Cardiac fibroblast (primary cell): ENCODE measurements at places on chromosomes 12 and 14.

DNA sequence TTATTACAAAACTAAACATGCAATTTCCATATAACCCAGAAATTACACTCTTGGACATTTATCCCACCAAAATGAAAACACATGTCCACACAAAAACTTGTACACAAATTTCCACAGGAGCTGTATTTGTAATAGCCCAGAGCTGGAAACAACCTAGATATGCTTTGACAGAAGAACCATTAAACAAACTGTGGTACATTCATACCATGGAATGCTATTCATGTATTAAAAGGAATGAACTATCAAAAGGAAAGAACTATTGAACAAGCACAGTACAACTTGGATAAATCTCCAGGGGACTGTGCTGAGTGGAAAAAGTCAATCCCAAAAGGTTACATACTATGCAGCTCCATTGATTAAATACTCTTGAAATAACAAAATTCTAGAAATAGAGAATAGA is 35.8 kb upstream of the ERGIC2 start:
- DNase-seq, result no peak

DNA sequence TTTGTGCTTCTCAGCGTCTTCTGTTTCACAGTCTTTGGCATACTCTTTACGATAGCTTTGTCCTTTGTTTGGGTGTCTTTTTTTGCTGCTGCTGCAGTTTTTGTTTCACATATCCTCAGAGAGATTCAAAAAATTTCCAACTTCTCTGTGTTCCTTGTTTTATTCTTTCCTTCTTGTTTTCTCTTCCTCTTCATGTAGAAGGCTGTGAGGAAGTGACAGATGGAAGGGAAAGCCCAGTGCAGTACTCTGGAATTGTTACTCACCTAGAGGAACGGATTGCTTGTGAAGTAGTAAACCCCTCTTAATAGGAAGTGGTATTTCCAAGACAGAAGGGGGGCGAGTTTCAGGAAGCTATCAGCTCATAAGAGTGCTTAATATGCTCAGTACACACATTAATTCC is 1.7 kb downstream of the CREBL2 start:
- DNase-seq, result peak; percentile 19

- no peak for DNase-seq
Measured at GRCh38 chr12:52120951-52121823, 41.7 kb downstream of the SMIM41 start.

DNA sequence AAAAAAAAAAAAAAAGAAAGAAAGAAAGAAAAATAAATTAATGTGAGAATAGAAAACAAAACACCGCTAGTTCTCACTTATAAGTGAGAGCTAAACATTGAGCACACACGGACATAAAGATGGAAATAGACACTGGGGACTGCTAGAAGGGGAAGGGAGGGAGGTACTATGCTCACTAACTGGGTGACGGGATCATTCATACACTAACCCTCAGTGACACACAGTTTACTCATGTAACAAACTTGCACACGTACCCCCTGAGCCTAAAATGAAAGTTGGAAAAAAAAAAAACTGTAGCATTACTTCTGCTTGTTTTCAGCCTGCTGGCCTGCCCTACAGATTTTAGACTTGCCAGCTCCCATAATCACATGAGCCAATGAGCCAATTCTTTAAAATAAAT is 10.5 kb upstream of the PRMT5 start:
- peak; percentile 74 for DNase-seq

DNA sequence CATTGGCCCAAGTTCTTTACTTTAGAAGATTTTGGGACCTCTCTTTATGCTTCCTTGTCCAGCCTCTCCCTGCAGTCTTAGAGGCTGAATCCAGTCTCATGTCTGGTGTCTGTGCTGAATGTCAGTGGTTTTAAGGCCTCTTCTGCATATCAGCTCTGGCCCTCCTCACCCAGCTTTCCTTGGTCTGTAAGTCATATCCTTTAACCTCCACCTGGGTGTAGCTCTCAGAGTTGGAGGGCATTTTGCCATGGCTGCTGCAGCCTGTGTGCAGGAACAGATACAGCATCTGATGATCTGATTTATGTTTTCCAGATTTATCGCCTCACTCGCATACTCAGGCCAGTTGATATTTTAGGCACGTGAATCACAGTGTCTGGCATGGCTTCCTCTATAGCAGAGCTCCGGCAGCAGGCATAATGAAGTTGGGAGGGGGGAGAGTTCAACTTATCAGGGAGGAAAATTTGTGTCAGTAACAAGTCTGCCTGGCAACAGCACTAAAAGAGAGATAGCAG is 335.0 kb downstream of the PCNX1 start:
- peak; percentile 53 for DNase-seq

DNA sequence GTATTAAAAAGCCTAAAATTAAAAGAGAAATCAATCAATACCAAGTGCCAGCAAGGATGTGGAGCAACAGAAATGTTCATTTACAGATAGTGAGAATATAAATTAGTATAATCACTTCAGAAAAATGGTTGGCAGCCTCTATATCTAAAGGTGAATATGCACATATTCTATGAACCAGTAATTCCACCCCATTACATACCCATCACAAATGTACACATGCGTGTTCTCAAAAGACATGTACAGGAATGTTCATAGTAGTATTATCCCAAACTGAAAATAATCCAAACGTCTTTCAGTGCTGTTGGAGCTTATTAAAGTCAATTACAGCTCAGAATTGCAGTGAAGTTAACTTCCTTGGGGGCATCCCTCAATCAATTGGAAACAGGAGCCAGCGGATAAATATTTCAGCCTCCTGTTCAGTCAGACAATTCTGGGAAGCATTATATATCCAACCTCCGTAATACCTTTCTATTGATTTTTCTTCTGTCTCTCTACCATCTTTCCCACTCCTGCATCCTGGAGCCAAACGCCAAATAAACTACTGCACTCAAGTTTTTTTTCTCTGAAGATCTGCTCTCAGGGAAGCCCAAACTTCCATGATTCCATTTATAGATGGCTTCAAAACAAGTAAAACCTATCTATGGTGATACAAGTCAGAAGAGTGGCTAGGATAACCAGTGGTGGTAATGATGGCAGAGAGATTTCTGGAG is 45.0 kb upstream of the OR5AU1 start:
- no peak for DNase-seq

DNA sequence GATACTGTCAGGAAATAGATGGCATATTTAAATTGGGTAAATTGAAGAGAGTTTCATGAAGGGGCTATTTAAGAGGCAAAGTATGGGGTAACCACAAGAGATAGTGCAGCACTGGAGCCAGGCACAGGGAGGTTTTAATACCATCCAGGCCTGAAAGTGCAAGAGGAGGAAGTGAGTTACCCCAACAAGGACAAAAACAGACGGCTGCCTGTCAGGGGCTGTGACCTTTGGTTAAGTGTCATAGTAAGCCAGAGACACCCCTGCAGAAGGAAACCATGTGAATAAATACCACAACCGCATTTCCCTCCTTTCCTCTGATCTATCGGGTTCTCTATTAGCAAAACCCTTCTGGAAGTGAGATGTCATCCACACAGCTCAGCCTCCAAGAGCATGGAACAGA is 122.0 kb upstream of the DHRS4 start:
- DNase-seq, result no peak

DNA sequence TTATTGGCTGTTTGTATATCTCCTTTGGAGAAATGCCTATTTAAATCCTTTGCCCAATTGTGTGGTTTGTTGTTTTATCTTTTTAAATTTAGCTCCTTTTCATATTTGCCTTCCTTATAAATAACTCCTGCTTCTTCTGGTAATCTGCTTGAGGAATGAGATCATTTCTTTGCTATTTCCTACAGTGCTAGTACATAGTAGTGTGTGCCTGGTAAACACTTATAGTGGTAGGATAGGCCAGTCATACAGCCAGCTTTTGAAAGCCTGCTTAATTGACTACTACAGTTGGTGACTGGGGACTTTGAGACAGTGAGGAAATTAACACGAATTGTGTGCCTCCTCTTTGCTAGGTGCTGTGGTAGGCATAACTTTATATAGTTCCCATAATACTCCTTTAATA is 68.7 kb downstream of the BORCS5 start:
- peak; percentile 61 for DNase-seq

GRCh38 chr12:100593490-100593889 is 20.0 kb downstream of the GAS2L3 start:
- peak; percentile 39 for DNase-seq

- no peak for DNase-seq
Measured at GRCh38 chr14:22533057-22533704, 55.8 kb downstream of the DAD1 start.

DNA sequence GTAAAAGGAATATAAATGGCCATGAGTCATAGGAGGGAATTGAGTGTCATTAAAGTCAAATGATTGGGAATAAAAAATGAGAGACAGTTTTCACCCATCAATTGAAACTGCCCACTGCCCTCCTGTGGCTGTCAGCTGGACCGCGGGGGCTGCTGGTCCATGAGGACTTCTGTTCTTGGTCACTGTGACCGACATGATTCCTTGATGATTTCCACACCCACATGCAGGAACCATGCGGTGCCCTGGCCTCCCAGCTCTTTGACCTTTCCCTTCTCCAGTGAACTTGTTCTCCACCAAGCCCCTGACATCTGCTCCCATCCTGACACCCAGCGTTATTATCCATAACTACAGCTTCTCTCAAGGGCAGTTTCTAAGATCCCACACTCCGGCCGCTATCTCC is 48.4 kb downstream of the C12orf75 start:
- DNase-seq, result peak; percentile 16
